ENCODE measurements at places on chromosomes 3 and 15.

- DNase-seq: no peak
These were observed 96.3 kb upstream of the HERC1 start for GRCh38 chr15:63930034-63930433.

- peak; percentile 5 for DNase-seq
These were observed 179.7 kb upstream of the LPP start for GRCh38 chr3:187973977-187974870.

- no peak for DNase-seq
These were observed 36.6 kb downstream of the LNP1 start for GRCh38 chr3:100437721-100438622.

GRCh38 chr15:78617516-78617915 lies 3.3 kb downstream of the CHRNA3 start:
- DNase-seq: no peak

DNA sequence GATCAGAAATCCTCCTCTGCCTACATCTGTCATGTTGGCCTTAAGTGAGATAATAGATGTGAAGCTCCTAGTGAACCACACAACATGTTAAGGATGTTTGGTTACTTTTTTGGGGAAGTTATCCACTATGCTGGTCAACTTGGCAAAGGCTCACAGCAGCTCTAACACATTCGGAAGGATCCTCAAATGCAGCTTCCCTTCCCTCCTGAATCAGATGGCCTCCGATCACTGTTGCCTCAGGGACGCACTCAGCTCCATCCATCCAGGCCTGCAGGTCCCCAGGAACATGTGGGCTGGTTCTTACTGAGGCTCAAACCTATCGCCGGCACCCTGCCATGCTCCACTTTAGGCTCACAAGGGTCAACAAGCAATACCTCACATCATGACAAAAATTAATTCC lies 67.9 kb downstream of the CORO2B start:
- no peak for DNase-seq

GRCh38 chr15:73352082-73352481 lies 16.7 kb downstream of the HCN4 start:
- no peak for DNase-seq

DNA sequence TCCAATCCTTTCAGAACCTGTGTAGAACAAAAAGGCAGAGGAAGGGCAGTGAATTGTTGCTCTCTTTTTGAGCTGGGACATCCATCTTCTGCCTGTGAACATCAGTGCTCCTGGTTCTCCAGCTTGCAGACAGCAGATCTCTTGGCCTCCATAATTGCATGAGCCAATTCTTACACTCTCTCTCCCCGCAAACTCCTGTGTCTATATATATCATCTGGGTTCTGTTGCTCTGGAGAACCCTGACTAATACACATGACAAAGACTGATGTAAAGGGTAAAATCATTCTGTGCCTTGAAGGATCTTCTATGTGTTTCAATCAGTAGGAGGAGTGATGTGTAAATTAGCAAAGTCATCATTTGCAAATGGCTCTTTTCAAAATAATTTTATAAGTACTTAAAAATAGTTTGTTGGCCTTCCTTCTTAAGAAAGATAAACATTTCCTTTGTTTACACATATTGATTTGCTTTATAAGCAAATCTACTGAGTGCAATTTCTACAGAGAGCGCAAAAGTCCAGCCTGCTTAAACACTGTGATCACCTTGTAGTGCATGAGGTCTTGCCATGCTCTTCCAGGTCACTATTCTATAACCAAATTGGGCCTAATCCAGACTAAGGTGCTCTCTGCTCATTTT lies 154.9 kb upstream of the ANKRD28 start:
- DNase-seq: no peak

GRCh38 chr3:180188512-180189309 lies 152.0 kb upstream of the PEX5L start:
- DNase-seq: no peak

- DNase-seq: no peak
These were observed 106.0 kb downstream of the MEX3B start for GRCh38 chr15:81939604-81940440.

DNA sequence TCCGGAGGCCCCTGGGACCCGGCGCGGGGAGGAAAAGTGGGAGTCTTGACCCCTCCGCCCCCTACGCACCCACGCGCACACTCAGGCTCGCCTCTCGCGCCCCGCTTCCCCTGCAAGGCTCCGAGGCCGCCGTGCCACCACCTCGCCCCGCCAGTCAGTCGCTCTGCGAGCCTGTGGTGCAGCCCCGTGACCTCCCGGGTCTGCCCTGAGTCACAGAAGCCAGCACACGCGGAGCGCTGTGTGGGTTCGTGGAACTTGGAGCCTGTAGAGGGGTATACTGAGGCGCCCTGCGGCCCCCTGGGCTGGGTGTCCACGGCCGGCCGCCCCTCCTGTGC lies 380 bp upstream of the ALS2CL start:
- peak; percentile 47 for DNase-seq

DNA sequence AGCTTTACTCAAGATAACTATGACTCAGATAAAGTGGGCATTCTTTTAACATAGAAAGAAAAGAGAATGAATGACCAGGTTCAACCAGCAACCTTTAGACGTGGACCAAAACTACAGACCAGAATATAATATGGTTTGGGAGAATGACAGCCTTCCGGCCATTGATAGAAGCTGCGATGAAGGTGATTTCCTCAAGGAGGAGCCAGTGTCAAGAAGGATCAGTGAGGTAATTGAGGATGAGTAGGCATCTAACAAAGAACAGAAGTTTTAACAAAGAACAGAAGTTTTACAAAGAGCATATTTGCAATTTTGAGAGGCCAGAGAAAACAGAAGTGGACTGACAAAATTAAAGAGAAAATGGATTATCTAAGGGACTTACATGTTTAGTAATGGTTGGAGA lies 289.0 kb upstream of the AGTR1 start:
- DNase-seq: no peak

DNA sequence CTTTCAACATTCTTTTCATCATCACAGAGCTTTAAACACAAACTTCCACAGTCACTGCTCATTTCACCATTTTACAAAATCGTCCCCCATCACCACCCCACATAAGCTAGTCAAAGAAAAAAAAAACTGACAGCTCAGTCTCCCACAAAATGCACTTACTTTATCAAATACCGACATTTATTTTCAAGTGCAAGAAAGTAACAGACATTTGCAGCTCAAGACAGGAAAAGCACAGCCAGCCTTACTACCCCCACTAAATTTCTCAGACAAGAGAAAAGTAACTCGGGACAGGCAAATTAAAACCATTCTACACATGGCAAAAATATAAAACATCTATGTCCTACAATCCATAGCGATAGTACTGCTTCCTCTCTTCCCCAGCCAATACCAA lies 402.4 kb downstream of the SHQ1 start:
- DNase-seq: no peak

- no peak for DNase-seq
These were observed 72.1 kb downstream of the EPHA3 start for GRCh38 chr3:89179355-89180001.

DNA sequence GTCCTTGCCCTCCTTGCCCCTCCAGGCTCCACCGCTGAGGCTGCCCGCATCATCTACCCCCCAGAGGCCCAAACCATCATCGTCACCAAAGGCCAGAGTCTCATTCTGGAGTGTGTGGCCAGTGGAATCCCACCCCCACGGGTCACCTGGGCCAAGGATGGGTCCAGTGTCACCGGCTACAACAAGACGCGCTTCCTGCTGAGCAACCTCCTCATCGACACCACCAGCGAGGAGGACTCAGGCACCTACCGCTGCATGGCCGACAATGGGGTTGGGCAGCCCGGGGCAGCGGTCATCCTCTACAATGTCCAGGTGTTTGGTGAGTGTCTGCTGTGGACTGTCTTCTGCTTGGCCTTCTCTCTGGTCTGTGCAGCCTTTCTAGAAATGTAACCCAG lies 61.0 kb downstream of the BOC start:
- DNase-seq: no peak

DNA sequence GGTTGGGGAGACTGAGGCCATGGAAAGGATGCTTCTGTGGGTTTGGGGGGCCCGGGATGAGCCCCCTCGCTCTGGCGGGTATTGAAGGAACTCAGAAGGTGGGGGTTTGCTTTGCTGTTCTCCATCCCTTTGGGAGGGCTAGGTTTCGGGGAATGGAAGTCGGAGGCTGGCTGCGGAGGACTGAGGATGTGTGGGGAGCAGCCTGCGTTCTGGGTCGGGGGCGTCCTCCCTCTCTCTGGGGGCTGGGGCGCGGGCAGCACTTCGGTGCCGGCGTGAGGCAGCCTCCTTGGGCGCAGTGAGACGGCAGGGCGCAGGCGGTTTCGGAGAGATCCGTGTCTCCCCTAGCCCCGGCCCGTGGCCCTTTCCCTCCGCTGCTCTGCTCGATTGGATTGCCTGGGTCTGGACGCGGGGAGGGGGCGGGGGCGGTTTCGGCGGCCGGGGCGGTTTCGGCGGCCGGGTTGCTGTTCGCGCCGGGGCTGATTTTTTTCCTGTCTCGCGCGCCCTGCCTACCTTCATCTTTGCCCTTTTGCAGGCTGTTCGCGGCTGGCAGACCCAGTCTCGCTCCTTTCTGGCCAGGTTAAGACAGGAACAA lies 1.4 kb downstream of the PTPRG start:
- DNase-seq: no peak

GRCh38 chr15:43958861-43959330 lies 132.1 kb downstream of the WDR76 start:
- DNase-seq: no peak

GRCh38 chr15:75483961-75484360 lies 32.5 kb upstream of the SIN3A start:
- no peak for DNase-seq

DNA sequence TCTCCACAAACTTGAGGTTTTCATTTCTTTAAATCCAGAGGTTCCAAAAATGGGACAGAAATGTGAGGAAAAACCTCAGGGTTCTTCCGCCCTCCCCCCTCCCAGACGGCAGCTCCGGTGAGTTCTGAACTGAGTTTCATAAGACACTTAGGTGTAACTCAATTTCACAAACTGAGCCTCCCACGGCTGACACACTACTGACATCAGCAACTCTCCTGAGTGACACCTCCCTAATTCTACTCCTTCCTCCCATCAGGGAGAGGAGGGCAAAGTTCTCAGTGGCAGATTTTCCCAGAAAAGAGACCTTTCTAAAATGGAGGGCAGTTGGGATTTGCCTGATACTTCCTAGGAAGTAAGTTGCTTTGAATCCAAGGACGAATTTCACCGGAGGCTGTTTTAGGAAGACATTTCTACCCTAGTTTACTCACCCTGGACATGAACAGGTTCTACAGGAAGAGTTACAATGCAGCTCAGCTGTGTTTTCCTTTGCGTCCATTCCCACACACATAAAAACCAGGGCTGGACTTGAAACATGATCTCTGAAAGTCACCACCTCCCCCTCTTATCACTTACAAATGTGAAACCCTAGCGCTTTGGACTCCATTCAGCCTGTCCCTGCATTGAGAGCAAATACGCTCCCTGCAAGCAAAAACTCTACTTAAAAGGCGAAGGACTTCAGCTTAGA lies 78.1 kb upstream of the LMOD3 start:
- DNase-seq: peak; percentile 28

- DNase-seq: no peak
These were observed 99.0 kb downstream of the MITF start for GRCh38 chr3:69838217-69838616.

GRCh38 chr3:10744098-10744465 lies 71.9 kb upstream of the SLC6A11 start:
- no peak for DNase-seq

GRCh38 chr3:168424059-168424734 lies 328.5 kb upstream of the GOLIM4 start:
- DNase-seq: no peak

- DNase-seq: no peak
These were observed 92.4 kb upstream of the DAZL start for GRCh38 chr3:16697443-16698147.

GRCh38 chr15:69080295-69081248 lies 66.1 kb downstream of the NOX5 start:
- DNase-seq: no peak

DNA sequence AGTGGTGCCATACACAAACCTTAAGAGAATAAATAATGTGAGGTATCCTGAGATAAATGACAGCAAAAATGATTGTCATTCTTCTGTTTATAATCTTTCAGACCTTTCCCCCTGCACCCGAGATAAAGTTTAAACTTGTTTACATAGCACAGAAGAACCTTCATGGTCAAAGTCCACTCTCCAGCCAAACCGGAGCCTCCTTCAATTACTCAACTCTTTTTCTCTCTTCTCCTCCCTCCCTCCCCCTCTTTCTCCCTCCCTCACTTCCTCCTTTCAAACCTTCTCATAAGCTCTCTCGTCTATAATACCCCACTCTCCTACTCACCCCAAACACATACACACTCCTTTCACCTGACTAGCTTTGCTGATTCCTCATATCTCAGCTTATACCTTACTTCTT lies 198.9 kb downstream of the EFHB start:
- DNase-seq: no peak

- DNase-seq: peak; percentile 16
These were observed 36.8 kb upstream of the KLHL25 start for GRCh38 chr15:85831415-85832113.

DNA sequence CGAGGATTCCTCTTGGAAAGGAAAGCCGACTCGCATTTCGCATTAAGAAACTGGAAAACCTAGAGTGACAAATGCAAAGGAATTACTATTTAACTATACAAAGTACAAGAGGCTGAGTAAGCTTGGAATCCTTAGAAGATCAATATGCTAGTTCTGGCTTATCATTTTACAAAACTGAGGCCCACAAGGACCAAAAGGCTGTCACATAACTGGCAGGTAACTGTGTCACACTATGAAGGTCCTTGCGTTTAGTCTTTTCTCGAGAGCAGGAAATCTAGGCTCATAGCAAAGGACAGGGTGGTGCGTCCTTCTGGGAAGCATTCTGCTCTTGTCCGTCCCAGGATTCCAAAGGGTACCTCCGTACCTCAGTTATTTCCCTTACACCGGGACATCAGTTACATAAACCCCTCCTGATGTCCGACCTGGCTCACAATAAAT lies 629 bp downstream of the RPL24 start:
- no peak for DNase-seq

DNA sequence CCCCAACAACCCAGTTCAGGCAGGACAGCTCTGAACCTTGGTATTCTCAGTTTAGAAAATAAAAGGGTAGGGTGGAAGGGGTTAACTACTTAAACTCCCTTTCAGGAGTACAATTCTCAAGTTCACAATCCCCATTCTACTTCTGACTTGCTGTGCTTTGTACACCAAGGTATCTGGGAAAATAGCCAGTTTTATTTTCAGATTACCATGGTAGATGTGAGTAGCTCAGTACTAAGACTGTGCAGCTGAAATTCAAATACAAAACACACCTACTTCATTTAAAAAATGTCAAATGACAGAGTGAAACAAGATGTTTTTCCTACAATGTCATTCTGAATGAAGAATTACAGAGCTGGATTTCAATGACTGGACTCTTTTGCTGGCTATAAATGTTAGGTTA lies 27.4 kb downstream of the SLC7A14 start:
- no peak for DNase-seq

GRCh38 chr3:161927131-161927530 lies 430.5 kb downstream of the OTOL1 start:
- DNase-seq: no peak

DNA sequence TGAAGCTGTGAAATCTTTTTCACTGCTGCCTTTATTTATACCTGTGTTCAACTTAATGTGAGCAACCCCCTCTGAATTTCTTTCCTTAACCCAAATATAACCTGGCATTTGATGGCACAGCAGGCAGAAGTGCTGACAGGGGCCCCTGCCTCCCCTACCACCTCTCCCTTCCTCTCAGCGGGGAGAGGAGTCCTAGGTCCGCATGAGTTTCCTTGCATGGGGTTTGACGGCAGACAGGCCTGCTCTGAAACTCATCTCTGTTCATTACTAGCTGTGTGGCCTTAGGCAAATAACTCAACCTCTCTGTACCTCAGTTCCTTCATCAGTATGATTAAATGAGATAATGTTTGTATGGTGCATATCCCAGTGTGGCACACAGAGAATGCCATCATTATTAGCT lies 79.7 kb downstream of the SEC22A start:
- no peak for DNase-seq
